ENCODE measurements at places on chromosomes 13 and 19.

GRCh38 chr13:98060282-98060681 lies 82.6 kb upstream of the FARP1 start:
- DNase-seq = no peak

DNA sequence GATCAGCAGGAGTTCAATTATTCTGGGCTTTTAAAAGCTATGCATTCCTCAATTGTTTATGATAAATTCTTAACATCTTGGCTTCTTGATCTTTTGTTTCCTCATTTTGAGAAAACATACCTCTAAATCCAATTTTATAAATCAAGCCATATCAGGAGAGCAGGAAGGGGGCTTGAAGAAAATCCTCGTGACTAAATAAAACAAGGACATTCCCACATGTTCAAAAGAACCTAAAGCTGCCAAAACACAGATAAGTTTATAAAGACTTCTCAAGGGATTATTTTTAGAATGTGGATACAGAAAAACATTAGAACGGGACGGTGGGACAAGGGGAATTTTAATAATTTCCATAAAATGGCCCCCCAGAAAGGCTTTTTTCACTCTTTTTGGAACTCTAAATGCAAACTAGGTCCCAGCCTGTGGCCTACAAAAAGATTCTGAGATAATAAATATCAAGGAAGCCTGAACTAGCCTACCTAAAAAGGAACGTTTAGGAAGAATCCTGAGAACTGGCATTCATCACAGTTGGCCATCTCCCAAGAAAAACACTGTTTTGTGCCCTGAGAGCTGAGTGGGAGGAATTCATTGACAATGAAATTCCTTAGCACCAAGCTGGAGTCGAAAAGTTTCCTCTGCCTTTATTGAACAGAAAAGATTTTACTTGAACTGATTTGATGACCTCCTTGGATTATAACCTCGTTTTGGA lies 30.1 kb downstream of the ZAR1L start:
- no peak for DNase-seq

GRCh38 chr13:23985839-23986238 lies 88.5 kb upstream of the C1QTNF9B start:
- DNase-seq = peak; percentile 65

- no peak for DNase-seq
Measured at GRCh38 chr19:13095393-13095784, 7.3 kb downstream of the LYL1 start.

GRCh38 chr13:51624695-51625345 lies 40.6 kb downstream of the WDFY2 start:
- no peak for DNase-seq

DNA sequence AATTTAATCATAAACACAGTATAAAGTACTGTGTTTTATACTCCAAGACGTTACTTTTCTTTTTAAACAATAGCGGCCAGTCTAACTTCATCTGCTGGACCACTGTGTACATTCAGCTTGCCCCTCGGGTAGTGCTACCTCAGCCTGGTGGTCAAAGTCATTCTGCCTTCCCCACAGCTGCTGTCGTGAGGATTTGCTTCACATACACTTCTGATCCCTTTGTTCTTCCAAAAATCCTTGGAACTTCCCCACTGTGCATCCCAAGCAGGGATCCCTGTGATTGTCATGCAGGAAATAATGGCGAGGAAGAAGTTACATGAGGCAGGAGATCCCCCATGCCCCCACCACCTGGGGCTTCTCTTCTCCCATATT lies 234.9 kb upstream of the STARD13 start:
- no peak for DNase-seq

DNA sequence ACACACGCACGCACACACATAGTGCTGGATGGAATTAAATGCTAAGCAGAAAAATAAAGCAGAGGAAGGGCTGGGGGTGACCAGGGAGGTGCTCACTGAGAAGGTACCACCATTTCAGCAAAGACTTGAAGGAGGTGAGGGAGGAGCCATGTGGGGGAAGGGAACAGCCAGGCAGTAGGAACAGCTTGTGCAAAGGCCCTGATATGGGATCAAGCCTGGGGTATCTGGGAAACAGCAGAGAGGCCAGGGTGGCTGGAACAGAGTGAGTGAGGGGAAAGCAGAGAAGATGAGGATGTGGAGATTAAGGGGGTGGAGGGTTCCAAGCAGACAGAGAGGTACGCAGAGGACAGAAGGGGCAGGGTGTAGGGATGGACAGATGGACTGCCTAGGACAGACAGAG lies 25.2 kb downstream of the NOTCH3 start:
- DNase-seq = no peak

DNA sequence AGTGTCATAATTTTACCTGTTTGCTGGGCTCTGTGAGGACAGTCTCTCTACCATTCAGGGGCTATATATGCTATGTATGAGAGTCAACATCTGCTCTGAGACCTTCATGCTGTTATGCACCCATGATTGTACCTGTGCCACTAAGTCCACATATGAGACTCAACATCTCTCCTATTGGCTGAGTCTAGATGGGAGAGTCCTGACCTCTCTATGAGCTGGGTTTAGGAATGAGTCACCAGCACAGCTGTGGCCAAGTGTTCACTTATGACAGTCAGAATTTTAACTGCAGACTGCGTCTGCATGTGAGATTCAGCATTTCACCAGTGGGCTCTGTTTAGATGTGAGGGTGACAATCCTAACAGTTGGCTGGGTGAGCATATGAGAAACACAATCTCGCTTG lies 49.5 kb downstream of the ZNF729 start:
- no peak for DNase-seq

- DNase-seq = no peak
Measured at GRCh38 chr19:14474827-14475226, 327 bp downstream of the PTGER1 start.

GRCh38 chr19:10812902-10813404 lies 23.1 kb downstream of the TMED1 start:
- no peak for DNase-seq

DNA sequence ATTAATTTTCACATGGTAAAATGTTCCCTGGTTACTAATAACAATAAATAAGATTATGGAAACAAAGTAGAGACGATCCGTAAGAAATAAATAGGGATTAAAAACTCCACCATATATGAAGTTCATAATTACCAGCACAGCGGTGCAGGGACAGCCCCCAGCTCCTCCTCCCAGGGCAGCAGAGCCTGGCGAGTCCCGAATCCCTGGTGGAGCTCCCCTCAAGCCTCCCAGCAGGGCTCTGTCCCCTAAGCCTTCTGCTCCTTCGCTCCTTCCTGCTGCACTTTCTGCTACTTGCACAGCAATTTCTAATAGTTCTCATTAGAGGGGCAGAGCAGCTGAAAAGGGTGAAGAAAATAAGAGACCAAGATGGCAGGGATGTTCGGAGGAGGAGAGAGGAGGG lies 43.6 kb downstream of the RASA3 start:
- DNase-seq = no peak

GRCh38 chr19:51250786-51251467 lies at the start of gene SIGLECL1:
SIGLECL1 (plus strand) TSS chr19:51251080; CDS start chr19:51264073, 12,993 bp downstream.
- DNase-seq = no peak

DNA sequence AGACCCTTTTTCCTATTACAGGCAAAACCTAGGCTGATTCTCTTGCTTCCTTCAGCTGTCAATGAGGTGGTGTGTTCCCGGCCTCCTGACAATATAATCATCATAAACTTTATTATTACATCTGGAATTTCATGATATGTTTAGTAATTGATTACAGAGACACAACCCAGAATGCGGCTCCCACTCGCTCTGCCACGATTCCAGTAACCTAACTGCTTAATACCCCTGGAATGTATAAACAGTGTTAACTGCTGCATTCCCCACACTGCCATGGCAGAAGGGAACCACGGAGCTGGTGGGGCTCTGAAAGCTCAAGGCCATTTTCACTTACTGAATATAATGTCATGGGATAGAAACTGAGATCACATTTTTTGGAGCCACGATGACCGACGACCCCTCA lies 17.1 kb downstream of the TSHZ3 start:
- DNase-seq = no peak

DNA sequence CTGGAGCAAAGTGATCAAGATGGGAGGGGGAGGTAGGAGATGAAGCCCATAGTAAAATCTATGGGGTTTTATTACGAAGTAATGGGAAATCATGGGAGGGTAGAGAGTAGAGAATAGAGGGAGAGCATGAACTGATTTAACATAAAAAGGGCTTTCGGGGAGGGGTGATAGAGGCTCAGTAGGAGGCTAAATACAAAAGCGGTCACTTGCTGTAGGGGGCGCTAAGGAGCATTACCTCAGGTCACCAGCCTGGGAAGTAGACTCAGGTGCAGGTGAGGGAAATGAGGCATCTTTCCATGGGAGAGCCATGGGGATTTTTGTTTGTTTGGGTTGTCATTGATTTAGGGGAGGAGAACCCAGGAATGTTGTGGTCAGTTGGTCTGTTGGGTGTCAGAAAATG lies 14.1 kb downstream of the KRTDAP start:
- no peak for DNase-seq

DNA sequence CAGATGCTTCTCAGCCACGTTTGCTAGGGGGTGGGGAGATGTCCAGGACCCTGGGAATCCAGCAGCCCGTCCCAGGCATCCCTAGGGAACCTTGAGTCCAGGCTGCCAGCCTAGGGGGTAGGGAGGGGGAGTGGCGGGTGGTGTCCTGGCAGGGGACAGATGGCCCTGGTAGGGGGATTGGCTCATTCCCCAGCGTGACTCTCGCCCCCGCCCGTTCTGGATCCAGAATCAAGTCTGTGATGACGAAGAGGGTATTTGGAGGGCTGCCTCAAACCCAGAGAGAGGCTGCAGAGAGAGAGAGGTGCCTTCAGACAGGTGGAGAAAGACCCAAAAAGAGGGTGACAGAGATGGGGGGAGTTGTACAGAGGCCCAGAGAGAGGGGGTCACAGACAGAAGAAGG lies 4.1 kb downstream of the SLC17A7 start:
- DNase-seq = no peak

GRCh38 chr19:23867895-23868294 lies 46.8 kb upstream of the ZNF726 start:
- DNase-seq = no peak

DNA sequence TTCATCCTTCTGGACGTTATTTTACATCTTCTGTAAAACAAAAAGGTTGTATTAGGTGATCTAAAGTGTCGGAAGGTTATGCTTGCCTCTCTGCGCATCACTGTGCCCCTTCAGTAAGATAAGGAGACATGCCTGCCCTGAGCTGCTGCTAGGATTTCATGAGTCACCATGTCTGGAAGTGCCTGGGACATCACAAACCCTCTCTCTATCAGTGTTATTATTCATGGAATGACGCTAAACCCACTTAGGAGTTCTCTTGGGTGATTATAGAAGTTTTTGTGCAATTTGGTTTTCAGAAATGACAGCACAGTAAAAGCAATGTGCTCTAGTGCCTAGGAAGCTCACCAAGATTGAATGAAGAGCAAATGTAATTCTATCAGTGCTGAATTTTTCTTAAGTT lies 617.7 kb downstream of the DCT start:
- peak; percentile 23 for DNase-seq

GRCh38 chr19:7856679-7857663 lies 17.2 kb downstream of the PRR36 start:
- no peak for DNase-seq

- DNase-seq = no peak
Measured at GRCh38 chr13:64849196-64849595, 2380.9 kb downstream of the PCDH9 start.

DNA sequence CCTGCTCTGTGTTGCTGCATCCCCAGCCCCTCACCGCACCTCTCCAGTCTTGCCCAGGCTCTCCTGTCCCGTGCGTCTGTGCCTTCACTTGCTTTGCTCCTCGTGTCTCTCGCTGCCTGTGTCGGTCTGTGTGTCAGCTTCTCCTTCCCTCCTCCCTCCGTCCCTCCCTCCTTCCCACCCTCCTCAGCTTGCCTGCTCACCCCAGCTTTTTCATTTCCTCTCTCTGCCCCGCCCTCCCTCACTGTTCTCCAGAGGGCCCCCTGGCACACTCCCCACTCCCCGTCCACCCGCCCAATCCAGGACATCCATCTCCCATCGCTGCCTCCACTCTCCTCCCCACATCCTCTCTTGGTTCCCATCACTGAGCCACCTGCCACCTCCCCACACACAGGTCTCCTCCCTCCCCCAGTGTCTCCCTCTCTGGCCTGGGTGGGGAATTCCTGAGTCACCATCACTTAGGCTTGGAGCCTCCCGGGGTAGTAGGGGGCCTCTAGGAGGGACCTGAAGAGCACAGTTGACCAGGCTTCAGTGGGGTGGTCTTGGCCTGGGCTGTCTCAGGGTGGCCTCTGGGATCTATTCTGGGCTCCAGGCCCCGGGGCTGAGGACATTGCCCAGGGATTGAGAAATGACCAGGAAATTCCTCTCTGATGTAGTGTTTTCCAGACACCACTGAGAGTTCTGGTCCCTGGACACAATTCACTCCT lies at the start of gene PTGIR:
Gene PTGIR (minus strand): TSS at position 132 of the 704 bp plus-strand sequence. CDS start 864 bp downstream, outside the sequence.
- no peak for DNase-seq

DNA sequence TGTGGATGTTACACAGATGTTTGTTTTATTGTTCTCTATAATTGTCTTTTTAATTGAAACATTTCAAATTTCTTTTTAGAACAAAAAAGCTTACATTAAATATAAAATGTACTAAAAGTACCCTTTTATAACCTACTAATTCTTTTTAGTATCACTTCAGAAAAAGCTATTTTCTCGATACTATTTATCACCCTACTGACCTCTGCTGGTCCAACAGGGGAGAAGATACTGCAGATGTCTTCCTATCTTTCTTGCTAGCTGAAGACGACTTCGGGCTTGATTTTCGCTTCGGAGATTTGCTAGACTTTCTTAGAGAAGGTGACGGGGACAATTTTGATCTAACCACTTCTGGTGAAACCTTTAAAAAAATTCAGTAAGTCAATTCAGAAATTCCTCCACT lies 42.4 kb downstream of the ZC3H13 start:
- peak; percentile 4 for DNase-seq

DNA sequence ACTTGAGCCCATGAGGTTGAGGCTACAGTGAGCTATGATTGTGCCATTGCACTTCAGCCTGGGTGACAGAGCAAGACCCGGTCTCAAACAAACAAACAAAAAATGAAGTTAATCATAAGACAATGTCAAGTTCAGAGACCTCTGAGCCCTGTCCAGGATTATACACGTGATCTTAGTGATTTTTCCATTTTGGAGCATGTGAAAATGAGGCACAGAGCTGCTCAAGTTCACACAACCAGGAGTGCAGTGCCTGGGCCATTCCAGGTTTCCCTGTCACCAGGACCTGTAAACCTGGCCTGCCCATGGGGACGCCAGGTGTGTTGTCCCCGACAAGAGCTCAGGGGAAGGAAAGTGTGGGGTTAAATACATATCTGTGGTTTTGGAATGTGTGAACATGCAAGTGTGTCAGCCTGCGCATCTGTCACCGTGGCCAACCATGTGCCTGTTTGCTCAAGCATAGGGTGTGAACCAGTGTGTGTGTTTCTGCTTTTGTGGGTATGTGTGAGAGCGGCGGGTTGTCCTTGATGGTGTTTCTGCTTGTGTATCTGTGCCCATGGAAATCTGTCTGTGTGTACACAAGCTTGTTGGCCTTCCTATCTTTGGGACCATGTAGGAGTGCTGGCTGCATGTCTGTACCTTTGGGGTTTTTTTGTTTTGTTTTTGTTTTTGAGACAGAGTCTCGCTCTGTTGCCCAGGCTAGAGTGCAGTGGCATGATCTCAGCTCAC lies 1.5 kb upstream of the FXYD1 start:
- DNase-seq = no peak

DNA sequence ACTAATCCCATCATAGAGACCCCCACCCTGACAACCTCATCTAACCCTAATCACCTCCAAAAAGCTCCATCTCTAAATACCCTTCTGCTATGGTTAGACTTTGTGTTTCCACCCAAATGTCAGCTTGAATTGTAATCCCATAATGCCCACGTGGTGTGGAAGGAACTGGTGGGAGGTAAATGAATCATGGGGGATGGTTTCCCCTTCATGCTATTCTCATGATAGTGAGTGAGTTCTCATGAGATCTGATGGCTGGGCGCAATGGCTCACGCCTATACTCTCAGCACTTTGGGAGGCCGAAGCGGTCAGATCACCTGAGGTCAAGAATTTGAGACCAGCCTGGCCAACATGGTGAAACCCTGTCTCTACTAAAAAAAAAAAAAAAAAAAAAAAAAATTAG lies 2.6 kb downstream of the VMAC start:
- no peak for DNase-seq
